ENCODE measurements at places on chromosomes 6 and 20. TPM values are rescaled to one million over a fixed set of nuclear protein-coding genes. Genes with fewer than 3 reads are reported as not detected.

- DNase-seq = no peak
Observed at GRCh38 chr6:2563635-2564034, 187.1 kb downstream of the MYLK4 start.

GRCh38 chr20:10271494-10272219 lies 53.0 kb downstream of the SNAP25 start:
- peak; percentile 68 for DNase-seq

GRCh38 chr6:99110029-99110428 lies 162.3 kb upstream of the FBXL4 start:
- no peak for DNase-seq

TSHZ2 gene
- total RNA-seq = 8.9 TPM

DNA sequence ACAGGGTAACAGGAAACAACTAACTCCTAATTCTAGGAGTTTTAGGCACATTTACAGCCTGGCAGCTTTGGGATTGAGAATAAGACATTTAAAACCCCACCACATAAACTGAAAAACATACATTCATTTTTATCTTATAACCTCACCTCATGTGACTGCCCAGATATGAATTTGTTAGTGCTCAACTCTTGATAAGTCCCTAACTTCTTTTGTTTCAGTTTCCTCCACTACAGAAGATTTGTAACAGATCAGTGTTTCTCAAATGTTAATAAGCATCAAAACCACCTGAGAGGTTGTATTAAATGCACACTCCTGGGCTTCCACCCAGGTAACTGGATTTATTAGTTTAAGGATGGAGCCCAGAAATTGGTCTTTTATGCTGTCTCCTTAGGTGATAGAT lies 190.1 kb upstream of the ARID1B start:
- no peak for DNase-seq

PI16 gene
- 125 TPM for total RNA-seq

NKX2-2 gene
- total RNA-seq = not detected

GRCh38 chr6:140563728-140564127 lies 1189.3 kb upstream of the CITED2 start:
- DNase-seq = no peak

DNA sequence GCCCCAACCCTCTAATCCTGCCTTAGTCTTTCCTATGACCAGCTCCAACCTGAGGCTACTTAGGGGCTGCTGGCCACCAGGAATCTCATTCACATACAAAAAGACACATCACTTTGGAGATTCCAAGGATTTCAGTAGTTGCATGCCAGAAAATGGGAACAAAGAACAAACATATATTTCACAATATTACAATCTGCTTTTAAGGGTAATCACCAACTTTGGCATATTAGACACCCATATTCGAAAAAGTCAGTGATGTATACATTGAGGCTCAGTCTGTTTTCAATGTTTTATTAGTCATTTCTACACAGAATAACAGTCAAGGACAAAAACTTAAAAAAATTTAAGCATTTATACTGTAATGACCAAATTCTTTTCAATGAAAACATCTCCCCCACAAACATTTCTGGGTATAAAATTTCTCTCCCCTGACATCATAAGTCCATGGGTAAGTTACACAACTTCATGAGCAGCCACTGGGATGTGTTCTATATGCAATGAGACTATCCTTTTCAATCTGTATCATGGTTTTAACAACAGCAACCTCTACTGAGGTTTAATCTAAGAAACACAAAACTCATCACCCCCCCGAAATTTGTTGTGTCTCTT lies 103.5 kb downstream of the MAP7 start:
- DNase-seq = no peak

TFAP2C gene
- total RNA-seq = 0.34 TPM

GRCh38 chr6:117615750-117616390 lies 13.6 kb upstream of the GOPC start:
- no peak for DNase-seq

SOBP gene
- total RNA-seq = 17.7 TPM

VAPB gene
- 64.7 TPM for total RNA-seq

BCAS1 gene
- not detected for total RNA-seq

ZFP57 gene
- total RNA-seq = 0.40 TPM

GRCh38 chr6:54198134-54198533 lies 86.9 kb downstream of the MLIP start:
- DNase-seq = no peak

CDS2 gene
- 88.6 TPM for total RNA-seq

DNA sequence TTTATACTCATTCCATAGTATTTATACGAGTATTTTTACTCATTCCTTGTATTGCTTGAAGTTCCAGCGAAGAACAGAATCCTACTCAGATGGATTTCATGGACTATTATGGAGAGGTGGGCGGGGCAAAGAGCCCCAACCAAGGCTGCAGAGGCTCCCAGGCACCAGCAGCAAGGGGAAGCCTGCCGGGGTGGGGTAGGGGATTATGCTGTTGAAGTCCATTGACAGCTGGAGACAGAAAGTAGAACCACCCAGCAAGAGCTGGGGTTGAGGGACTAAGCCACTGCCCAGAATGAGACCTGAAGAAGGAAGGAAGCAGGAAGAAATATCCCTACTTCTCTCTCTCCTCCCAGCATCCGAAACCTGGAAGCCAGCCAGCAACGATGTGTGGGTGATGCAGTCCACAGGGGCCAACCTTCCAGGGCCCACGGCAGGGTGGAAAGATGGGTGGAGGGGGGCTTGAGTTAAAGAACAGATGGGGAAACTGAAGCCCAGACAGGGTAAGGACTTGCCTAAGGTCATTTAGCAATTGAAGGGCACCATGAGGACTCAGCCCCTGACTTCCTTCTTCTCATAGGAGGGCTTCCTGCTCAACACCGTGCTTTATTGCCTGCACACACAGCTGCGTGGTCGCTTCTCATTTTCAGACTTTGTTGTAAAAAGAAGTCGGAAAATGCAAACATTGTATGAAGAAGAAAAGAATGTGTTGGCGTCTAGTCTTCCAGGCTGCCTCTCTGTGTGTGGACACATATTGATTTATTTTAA lies 18.3 kb upstream of the GTSF1L start:
- no peak for DNase-seq

TRIM15 gene
- not detected for total RNA-seq

DNA sequence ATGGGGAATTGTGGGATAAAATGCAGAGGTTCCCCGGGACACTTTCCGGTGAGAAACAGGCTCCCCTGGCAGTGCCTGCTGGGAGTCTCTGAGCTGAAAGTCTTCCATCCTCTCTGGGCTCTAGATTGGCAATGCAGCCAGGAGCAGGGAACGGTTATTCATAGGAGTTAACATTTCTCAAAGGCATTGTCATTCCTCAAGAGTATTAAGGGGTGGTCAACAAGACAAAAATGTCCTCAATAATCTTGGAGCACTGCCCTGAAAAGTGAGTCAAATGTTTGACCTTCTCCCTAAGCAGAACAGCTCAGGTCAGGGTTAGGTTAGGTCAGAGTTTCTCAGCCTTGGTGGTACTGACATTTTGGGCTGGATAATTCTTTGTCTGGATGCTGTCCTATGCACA lies 13.2 kb downstream of the BPIFB1 start:
- DNase-seq = no peak

DNA sequence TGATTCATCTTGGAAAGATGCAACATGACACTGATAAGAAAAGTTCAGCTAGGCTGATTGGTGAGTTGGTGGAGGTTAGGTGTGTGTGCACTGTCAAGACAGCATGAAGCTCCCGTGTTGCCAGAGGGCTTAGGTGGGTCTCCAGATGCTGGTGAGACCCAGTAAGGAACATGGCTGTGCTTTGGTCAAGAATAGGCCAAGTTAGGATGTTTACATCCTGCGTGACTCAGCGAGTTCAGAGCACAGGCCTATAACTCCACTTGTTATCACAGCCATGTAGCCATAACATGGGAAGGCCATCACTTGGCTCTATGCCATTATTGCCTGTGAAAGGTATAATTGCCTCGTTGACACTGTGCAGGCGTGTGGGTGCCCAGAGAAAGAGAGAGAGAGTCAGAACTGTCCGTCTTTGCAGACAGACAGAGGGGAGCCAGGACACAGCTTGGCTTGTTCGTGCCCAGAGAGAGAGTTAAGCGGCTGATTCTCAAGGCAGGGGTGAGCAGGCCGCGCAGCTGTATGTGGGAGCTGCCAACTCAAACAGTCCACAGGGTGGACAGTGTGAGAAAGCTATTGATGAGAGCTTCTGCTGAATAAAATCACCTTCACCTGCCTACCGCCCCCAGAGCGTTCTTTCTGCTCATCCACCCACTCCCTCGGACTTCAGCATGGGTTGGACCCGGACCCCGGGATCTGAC lies 43.5 kb downstream of the OR2B6 start:
- DNase-seq = no peak

ZNF337 gene
- total RNA-seq = 9.4 TPM

GRCh38 chr20:10714236-10714975 lies 40.6 kb upstream of the JAG1 start:
- DNase-seq = no peak

- no peak for DNase-seq
Observed at GRCh38 chr20:8117636-8118035, 14.4 kb upstream of the PLCB1 start.

GRCh38 chr20:16293590-16293989 lies 279.7 kb downstream of the KIF16B start:
- no peak for DNase-seq

PEX3 gene
- 22.0 TPM for total RNA-seq

DNA sequence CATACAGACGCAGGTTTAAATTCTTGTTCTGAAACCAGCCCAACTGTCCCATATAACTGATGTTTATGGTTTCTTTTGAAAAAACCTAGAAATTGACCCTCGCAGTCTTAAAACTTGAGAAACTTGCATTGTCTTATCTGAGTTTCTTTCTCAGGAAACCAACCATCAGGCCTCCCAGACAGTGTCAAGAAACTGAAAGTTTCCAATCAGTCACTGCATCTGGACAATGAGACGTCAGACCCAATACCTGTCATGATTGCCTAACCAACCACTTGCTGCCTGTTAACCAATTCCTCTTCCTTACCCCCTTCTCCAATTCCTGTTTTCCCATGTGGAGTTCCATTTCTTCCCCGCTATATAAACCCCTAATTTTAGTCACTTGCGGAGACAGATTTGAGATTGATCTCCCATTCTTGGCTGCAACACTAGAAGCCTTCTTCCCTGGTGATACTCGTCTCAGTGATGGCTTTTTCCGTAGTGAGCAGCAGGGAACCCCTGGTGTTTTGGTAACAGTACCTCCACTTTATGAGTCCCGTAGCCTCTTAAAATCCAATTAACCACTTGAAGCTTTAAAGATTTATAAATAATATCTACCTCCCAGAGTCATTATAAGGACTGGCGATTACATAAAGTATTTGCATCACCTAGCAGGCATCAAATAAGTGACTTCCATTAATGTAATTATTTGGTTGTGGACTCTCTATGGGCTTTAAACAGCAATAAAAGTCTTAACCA lies 49.3 kb downstream of the GPR63 start:
- DNase-seq = no peak

GRCh38 chr20:9460518-9460917 lies 53.9 kb upstream of the LAMP5 start:
- DNase-seq = no peak

OR2J3 gene
- not detected for total RNA-seq

DNA sequence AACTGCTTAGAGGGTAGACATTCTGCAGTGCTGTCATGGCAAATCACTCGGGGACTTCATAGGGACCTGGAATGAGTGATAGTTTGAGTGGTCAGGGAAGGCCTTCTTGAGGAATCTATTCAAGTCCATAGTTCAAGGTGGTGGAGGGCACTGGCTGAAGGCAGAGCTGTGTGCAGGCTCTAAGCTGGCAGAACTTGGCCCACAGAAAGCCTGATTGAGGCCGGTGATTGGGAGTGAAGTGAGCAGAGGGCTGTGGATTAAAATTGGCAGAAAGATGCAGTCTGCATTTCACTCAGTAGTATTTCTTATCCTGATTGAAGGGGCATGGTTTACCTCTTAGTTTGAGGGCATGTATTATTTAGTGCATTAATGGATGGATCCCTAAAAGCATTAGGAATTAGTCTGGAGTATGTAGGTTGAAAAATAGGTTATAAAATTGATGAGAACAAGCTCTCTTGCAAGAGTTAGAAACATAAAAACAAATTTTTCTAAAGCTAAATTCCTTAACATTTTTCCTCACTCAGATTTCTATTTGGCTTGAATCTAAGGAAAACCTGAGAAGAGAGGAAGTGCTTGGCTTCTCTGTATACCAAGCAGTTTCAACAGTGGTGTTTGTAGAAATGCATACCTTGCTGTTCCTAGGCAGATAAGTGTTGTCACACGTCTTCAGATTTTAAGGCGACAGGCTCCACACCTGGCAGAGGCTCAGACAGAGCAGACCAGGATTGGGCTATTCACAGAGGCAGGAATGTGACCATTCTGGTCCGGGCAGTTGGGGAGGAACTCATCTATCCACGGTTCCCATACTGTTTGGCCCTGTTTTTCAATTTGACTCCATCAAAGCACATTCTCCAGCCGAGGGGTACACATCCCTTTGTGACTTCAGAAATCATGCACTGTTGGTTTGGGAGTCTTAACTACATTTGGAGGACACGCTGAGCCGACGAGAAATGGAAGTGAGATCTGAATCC lies 45.2 kb downstream of the UTRN start:
- no peak for DNase-seq

COL21A1 gene
- 11.1 TPM for total RNA-seq

CALHM4 gene
- total RNA-seq = not detected

DNA sequence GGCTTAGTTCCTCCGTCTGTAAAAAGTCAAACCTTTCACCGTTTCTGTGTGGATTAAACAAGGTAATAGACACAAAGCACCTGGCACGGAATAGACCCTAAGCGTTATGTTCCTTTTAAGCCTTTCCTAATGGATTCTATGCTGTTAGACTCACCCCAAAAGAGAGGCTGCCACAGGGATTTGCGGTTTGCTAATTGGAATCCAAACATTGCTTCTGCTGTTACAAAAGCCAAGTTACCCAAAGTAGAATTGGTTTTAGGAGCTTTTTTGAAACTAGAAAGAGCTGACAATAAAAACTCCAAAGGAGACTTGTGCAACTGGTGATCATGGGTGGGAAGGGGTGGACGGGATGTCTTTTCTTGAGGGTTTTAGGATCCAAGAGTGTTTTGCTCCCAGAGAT lies 178.0 kb downstream of the BMP7 start:
- DNase-seq = no peak

EMILIN3 gene
- total RNA-seq = 6.3 TPM

FABP7 gene
- total RNA-seq = 0.51 TPM

DNA sequence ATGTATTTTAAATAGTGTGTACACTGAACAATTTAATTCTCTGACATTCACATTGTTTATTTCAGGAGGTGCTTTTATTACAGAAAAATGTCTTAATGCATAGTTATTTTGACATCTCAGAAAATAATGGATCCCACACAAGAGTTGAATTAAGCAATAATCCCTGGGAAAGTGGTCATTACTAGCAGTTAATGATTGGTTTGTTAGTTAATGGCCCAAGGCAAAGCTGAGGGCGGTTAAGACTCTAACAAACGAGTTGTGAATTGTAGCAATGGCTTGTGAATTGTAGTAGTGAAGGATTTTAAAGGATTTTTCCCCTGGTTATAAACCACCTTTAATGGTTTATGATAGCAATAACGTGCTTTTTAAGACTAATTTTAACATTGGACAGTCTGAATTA lies 1316.0 kb upstream of the GJE1 start:
- DNase-seq = no peak

CAGE1 gene
- not detected for total RNA-seq

FAM83B gene
- 11.2 TPM for total RNA-seq
